ENCODE measurements at places on chromosomes 2 and 18. TPM values are rescaled to one million over a fixed set of nuclear protein-coding genes. Genes with fewer than 3 reads are reported as not detected.

- H3K27ac ChIP-seq: no peak overlapping the region
- no peak for DNase-seq
- H3K4me3 ChIP-seq: no peak overlapping the region
- no peaks in the 10 kb centered on the region for H3K36me3 ChIP-seq
- H3K4me1 ChIP-seq: no peaks in the 10 kb centered on the region
- H3K27me3 ChIP-seq: no peaks in the 10 kb centered on the region
Measured at GRCh38 chr2:23138701-23139100, 246.3 kb upstream of the KLHL29 start.

DNA sequence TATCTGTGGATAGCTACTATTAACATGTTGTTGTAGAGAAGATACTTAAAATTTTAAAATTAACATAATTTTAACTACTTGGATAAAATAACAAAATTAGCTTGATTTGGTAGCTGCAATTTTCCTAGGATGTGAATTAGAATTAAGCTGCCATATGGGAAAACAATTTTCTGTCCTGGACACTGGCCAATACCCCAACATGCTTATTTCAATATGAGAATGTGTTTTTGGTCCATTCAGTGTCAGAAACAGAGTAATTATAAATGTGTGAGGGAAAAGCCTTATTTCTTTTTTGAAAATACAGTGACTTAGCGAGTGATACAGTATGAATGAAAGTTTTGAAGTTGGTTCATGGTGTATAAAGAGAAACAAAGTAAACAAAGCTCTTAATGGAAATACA is 948.3 kb upstream of the GYPC start:
- H3K4me3 ChIP-seq: no peak overlapping the region
- DNase-seq: no peak
- no peaks in the 10 kb centered on the region for H3K27me3 ChIP-seq
- no peaks in the 10 kb centered on the region for H3K4me1 ChIP-seq
- no peaks in the 10 kb centered on the region for H3K36me3 ChIP-seq

DNA sequence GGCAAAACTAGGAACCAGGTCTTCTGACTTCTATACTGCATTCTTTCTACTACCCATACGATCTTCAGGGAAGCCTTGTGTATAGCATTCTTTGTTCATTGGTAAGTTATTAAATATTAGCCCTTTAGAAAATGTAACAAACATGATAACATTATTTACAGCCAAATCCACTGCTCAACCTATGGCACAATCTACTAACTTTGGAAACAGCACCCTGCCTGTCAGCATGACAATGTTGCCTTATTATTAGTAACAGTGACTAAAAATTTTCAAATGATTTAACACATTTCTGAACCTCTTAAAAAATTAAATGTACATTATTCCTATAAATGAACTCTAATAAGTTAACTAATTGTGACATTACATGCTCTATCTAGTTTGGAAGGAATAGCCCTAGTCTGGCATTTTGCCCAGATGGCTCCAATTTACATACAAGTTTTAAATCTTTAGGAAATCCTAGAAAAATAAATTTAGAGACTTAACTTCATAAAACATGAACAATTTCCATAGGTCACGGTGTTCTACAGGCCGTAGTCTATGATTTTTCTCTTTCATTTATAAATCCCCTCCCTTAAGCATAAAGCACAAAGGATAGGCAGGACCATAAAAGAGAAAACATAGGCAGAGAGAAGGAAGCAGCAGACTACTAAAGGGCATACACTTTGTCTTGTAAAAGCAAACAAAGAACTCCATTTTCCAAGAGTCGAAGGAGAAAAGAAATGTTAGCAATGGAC is 33.7 kb downstream of the YES1 start:
- H3K4me1 ChIP-seq: peaks cover 3% of the 10 kb centered on the region
- no peak for DNase-seq
- H3K27me3 ChIP-seq: no peaks in the 10 kb centered on the region
- no peaks in the 10 kb centered on the region for H3K36me3 ChIP-seq
- H3K27ac ChIP-seq: no peak overlapping the region
- H3K4me3 ChIP-seq: no peak overlapping the region

LYG1 gene
- 2.5 TPM for total RNA-seq

SOCS6 gene
- total RNA-seq: 2.6 TPM
